HCT116 (cell line): ENCODE measurements at places on chromosomes 2 and 18. TPM values are rescaled to one million over a fixed set of nuclear protein-coding genes. Genes with fewer than 3 reads are reported as not detected.
A peak's percentile ranks its signal among the peaks of the same experiment; 100 is the strongest.

GRCh38 chr18:26854292-26854881, 11.1 kb downstream of the AQP4 start:
- no peak for DNase-seq

GRCh38 chr2:182316950-182317349, 109.9 kb downstream of the PDE1A start:
- no peak for DNase-seq

DNA sequence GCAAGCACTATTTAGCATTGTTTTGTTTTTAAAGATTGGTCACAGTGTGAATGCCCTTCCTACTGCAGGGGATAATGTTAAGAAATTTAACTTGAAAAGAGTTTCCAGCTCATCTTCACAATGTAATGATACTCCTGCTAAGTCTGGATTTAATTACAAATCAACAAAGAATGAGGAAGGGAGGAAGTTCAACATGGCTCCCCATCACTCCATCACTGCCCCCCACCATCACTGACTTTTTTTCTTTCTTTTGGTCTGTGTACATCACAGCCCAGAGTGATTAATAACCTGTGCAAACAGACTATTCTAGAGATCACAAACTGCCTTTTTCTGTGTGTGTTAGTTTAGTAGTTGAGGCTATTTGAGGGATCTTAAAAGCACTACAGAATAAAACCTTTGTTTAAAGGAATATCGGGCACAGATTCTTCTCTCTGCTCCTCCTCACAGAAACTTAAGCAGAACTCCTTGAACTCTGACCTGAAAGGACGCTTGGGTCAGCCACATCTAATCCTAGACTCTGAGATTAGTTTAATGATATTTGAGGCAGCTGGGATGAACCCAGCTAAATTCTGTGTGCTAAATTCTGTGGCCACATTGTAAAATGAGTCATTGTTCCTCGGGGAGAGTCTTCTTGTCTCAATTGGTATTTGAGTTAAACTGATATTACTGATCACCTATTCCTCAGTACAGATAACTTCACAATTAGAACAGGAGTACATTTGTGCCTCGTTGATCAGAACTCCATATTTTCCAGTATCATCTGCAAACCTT, 47.8 kb downstream of the SATB2 start:
- DNase-seq, result no peak

DNA sequence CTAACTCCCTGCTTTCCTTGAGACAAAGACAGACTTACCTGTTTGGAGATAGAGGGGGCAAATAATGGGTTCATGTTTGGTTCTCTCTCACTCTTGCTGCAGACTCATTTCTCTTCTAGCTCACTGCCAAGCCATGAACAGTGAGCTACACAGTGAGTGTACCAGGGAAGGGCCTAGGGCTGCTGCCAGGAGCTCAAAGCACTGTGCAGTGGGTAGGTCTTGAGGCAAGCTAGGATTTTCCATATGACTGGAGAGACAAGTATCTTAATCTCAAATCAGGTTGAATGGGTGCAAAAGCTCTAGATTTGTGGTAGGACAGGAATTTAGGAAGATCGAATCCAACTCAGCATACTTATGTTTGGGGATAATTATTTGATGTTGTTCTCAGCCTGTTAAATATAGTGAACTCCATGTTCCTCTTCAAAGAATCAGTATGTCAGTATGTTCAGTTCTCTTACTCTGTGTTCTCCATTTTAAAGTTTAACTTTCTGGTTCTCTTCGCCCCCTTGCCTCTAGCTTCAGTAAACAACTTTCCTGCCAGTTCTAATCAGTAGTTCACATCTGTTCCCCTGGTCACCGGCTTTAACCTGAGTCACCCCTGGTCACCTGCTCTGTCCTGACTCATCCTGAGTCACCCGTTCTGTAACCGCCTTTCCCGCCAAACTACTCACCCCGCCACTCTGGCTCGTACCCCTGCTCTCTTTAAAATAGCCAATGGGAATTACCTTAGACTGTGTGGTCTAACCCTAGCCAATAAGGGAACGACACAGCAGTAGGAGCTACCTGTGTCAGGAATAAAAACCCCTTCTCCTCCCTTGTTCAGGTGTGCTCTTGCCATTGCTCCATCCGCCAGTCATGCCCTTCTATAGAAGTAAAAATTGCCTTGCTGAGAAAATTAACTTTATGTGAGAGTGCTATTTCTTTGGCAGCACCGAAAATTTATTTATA, 21.9 kb downstream of the SLC25A52 start:
- DNase-seq, result peak; percentile 65

DNA sequence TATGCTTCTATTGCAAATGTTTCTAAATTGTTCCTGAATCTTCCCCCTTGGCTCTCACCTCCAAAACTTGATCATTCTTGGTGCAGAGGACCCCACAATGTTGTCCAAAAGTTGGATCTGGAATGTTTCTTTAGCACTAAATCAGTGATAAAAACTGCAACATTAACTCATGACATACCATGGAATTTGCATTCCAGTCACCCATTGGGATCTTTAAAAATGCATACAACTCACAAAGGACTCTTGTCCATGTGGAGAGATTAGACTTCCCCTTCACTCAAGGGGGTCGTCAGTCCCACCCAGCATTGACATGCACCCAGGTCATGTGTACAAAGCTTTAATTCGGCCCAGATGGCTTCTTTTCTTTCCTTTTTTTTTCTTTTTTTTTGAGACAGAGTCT, 169.3 kb downstream of the SETBP1 start:
- no peak for DNase-seq

DNA sequence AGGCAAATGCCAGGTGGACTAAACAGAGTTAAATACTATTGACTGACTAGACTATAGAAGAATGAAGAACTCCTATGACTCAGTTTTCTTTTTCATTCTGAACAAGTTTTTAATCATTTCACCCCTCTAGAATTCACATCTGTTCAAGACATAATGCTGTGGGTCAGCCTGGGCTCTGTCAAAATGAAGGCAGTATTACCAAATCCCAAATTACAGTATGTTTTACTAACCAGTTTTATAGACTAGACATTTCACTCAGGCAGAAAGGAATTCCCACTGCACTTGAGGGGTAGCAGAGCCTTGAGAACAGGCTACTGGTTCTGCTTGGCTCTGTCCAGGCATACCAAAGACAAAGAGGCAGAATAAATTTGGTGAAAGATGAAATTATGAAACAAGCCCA, 511.7 kb downstream of the EPHA4 start:
- DNase-seq, result no peak

GRCh38 chr2:152962446-152962845, 244.0 kb downstream of the ARL6IP6 start:
- DNase-seq, result no peak

DNA sequence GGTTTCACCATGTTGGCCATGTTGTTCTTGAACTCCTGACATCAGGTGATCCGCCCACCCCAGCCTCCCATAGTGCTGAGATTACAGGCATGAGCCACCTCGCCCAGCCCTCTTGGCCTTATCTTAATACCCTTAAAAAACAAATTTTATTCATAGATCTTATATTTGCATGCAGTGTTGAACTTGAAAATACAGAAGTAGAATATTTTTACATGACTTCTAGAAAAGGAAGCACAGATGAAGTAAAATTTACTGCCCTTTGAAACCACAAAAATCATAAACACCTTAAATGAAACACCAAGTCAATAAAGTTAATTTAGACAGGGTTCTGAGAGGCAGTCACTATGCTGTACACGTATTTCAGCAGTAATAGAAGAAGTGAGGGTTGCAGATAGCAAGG, 145.7 kb downstream of the CERS6 start:
- DNase-seq, result no peak

GRCh38 chr18:320155-320554, 52.3 kb upstream of the THOC1 start:
- no peak for DNase-seq

The CELF4 gene
- not detected for total RNA-seq

The CCDC178 gene
- not detected for total RNA-seq

The RAD51AP2 gene
- total RNA-seq, result 0.10 TPM

The NTSR2 gene
- total RNA-seq, result not detected

The SERPINB7 gene
- not detected for total RNA-seq
